Stimulated activated CD4-positive, alpha-beta T cell treated with anti-CD3 and anti-CD28 coated beads, Interleukin-1b, Interleukin-23, amount 100 ng/mL, for 1 hour (primary cell): ENCODE measurements at places on chromosomes 1 and 21.

DNA sequence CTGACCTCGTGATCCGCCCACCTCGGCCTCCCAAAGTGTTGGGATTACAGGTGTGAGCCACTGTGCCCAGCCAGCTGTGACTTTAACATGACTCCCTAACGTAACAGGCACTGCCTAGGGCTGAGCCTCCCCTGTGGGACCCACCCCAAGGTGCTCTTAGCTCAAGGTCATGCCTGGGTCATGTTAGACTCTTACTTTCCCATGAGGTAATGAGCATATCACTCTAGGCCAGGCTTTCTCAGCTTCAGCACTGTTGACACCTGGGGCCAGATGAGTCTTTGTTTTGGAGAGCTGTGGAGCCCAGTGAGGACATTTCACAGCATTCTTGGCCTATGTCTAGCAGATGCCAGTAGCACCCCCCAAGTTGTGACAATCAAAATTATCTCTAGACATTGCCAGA lies 4.5 kb downstream of the NECAP2 start:
- DNase-seq = no peak

- DNase-seq = no peak
These were observed 50.0 kb downstream of the MATN1 start for GRCh38 chr1:30673395-30673794.

GRCh38 chr1:82223091-82223490 lies 422.4 kb downstream of the ADGRL2 start:
- no peak for DNase-seq

DNA sequence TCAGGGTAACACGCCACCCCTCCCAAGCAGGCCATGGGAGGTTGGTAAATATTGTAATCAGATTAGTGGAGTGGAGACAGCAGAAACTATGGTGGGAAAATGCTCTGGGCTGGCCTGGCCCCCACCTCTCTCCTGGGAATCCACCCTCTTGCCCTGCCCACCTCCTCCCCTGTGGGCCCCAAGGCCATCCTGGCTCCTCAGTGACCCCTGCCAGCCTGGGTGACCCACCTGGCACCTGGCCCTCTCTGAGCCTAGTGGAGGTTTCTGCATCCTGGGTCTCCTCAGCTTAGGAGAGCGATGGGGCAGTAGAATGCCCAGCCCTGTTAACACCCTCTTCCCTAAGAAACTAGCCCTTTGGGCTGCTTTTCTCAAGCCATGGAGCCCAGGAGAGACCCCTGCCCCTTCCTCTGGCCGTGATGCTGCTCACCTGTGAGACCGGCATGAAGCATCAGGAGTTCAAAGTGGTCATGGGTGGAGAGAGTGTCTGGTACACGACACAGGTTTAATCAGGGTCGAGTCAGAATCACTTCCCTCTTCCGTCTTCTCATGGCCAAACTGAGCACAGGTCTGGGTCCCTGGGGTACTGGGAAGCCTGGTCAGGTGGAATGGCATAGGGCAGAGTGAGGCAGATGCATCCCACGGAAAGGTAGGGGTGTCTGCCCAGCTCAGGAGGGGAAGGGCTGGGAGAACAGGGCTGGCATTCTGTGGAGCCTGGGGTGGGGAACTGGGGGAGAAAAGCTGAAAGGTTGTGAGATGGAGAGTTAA lies 10.7 kb upstream of the DMBX1 start:
- no peak for DNase-seq

DNA sequence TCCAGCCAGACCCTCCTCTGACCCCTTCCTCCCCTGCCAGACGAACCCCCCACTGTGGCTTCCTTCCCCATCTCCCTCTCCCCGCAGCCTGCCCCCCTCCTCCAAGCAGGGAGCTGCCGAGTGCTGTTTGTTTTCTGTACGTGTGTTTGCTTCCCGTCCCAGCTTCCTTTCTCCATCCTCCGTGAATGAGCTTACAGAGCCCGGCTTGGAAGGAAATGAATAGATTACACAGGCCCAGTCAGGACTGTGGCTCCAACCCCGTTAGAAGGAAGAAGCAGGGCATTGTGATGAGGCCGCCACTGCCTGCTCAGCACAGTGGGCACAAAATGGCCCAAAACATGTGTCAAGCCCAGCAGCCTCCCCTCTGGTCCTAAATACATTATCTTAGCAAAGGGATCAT lies 123.2 kb downstream of the IGSF21 start:
- no peak for DNase-seq

- no peak for DNase-seq
These were observed 35.4 kb upstream of the FGGY start for GRCh38 chr1:59261537-59261936.

GRCh38 chr1:224430511-224431113 lies 4.0 kb downstream of the WDR26 start:
- DNase-seq = no peak

- DNase-seq = no peak
These were observed 28.9 kb downstream of the S100A6 start for GRCh38 chr1:153506831-153507413.
